ENCODE measurements at places on chromosomes 2 and 18.

DNA sequence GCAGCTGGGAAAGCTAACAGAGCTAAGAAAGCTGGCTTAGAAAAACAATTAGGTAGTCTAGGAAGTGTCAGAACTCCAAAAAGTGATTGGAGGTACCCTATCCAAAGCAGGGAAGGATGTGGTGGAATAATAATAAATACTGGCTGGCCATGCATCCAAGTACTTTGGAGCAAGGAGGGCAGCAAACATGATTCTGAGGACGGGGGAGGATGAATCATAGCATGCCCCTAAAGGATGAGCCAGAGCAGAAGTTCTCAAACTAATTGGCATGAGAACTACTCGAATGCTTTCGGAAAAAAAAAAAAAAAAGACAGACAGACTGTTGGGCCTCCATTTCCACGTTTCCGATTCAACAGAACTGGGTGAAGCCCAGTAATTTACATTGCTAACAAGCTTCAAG is 2.4 kb downstream of the CWC22 start:
- no peak for DNase-seq

DNA sequence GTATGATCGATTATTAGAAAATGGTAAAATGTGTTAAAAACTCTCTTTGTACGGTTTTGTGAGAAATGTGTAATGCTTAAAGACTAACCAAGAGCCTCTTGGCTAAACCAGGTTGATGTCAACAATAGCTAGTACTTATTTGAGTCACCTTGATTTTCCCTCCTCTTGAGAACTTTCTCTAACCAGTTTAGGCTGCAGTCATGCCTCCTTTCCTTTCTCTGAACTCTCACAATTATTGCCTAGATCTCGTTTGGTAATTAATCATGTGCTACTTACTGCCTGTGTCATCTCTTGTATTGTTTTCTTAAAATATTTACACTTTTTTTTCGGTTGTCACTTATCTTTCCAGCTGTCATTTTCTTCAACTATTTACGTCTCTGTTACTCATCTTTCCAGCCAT is 1.1 kb upstream of the EPC2 start:
- no peak for DNase-seq

DNA sequence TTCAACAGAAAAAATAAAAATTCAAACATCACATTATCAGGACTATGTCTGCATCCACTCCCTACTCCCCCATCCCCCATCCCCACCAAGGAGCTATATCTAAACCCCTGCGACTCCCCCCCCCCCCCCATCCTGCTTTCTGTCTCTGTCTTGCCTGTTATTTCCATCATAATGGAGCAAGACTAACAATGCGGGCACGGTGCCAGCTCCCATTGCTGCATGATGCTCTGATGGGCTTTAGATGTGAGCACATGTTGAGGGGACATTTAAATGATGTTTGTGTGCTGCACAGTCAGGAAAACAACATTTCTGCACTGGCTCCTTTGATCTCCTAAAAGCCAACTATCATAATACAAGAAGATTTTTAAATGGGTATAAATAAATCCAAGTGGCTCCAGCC is 644.2 kb upstream of the SETBP1 start:
- no peak for DNase-seq

GRCh38 chr2:220695397-220696279 is 876.5 kb downstream of the EPHA4 start:
- DNase-seq, result no peak

DNA sequence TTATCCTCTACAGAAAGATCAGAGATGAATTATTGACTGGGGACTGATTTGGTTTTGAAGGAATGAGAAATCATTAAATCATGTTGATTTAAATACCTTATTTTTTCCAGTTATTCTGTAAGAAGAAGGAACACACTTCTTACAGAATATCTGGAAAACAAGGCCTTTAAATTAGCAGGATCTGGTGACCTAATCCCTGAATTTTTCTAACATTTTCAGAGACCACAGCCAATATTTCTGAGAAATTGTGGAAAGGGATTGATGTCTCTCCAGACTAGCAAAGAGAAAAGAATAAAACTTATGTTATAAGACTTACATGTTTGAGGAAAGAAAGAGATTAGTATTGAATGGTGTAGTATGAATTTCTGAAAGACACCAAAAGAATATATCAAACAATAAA is 104.0 kb downstream of the KCNE4 start:
- DNase-seq, result no peak

GRCh38 chr18:55607773-55608172 is 19.8 kb upstream of the TCF4 start:
- DNase-seq, result no peak

DNA sequence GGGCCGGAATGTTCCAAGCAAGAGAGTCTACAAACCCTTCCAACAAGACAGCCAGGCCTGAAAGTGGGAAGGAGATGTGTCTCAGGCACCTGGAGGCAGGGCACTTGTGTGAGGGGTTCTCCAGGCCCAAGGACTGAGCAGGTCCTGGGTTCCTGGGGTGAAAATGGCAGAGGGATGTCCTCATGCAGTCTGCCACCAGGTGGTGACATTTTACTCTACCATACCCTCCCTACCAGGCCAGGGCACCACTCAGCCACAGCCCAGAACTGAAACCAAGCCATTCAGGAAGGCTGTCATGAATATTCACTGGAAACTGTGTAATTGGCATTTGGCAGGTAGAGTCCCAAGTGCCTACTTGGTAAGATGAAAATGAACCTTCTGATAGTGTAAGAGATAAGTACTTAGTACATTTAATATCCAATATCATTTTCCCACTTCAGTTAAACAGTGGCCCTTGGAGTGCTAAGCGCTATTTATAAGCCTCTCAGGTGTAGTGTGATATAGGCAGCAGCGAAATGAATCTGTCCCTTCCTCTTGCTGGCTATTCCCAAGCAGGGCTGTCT is 185.1 kb downstream of the MYO5B start:
- peak; percentile 22 for DNase-seq

- no peak for DNase-seq
These were observed 142.1 kb downstream of the FBXO15 start for GRCh38 chr18:74005320-74006109.

GRCh38 chr2:43146083-43146482 is 80.3 kb downstream of the ZFP36L2 start:
- DNase-seq, result no peak

- no peak for DNase-seq
These were observed 18.0 kb upstream of the SAG start for GRCh38 chr2:233289648-233290047.

DNA sequence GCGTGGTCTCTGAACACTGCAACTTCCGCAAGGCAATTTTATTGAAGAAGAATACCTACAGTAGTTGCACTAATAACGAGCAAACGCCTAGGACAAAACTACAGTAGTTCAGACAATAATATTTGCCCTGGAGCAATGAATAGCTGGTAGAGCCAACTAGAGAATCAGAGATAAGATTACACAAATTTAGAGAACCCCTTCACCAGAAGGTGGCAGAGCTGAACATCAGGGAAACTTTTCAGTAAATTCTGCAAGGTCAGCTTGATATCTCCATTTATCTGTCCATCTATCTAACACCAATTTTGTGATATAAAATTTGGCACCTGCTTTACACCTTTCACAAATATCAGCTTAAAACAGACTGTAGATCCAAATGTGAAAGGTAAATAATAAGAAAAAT is 43.8 kb downstream of the CDH19 start:
- no peak for DNase-seq

GRCh38 chr2:14303366-14304115 is 329.0 kb upstream of the LRATD1 start:
- no peak for DNase-seq

DNA sequence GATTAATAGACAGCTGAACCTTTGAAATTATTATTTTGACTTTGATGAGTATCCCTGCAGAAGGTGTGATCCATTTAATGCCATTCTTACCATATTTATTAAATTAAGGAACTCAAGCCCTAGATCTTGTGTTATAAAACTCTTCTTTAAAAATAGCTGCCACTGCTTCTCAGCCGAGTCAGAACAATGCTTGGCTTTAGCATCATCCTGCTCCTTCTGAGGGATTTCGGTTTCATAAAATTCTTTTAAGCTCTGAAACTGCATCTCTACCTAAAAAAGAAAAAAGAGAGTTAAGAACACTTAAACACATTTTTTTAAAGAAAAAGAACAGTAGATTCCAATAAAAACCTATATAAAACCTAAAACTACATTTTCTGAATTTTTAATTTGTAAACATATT is 70.7 kb upstream of the TTN start:
- DNase-seq, result no peak

DNA sequence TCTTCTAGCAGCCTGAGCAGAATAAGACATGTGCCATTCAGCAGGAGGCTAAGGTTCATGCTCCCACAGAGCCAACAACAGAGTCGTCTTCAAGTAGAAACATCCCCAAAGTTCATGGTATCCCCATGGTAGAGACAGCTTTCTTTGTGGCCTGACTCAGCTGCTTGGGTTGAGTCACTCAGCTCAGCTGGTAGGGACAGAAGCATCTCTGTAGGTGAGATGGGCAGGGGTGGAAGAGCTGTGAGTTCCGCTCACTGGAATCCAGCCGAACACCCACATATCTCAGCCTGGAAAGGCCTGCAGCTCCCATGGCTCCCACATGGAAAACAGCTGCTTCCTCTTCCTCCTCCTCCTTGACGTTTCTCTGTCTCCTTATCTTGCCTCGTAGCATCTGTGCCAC is 792.7 kb downstream of the RNF144A start:
- no peak for DNase-seq

DNA sequence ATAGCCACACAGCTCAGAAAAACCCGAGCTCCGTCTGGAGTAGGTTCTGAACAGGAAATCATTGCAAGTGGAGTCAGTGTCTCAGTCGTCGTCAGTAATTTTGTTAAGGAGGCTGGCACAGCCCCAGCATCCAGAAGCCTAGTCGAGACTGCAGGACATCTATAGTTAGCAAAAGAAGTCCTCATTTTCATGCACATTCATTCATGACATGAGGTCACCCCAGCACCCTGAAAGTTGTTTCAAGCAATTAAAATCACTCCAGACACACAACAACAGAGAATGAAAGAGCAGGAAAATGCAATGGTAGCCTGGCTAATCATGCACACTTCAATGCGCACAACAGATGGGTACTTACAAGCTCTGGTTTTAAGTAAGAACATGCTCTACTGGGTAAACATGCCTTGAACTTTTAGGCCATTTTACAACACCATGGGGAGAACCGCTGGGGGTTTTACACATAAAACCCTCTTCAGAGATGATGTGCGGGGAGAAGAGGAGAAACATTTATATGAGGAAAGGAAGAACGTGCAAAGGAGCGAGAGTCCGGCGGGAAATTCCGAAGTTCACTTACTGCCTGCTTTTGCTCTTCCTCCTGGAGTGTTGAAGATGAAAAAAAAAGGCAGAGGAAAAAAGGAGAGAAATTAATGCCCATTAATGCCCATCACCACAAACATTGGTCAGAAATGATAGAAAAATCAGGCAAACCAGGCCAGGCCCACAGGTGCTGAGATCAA is 77.4 kb upstream of the DNMT3A start:
- DNase-seq, result no peak

All from Peyer's patch (tissue), 4 donors.